HS-5 (cell line): ENCODE measurements at places on chromosomes 1 and 21.

DNA sequence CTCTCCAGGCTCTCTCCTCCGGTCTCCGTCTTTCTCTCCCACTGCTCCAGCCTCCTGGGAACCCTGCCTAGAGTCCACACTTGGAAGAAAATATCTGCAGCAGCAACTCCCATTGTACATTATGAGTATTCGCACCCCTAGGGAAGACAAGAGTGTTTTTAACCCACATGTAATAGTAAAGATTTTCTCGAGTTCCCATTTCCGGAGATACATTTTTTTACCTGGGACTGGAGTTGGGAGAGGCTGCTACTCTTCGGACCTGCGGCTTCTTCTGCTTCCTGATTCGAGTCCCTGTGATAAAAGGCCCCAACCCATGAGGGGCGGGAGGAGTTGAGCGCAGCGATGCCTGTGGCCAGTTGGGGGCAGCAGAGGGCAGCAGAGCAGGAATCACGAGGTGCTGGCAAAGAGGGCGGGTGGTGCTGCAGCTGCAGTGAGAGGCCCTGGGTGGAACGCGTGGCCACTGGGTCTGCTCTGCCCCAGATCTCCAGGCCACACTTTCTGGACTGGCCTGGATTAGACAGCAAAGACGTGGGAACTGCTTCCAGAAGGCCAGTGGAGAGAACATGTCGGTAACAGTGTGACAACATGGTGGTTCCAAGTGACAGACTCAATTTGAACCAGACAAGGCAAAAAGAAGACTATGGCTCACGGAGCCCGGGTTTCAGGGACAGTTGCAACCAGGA is 221.0 kb upstream of the CSF3R start:
- DNase-seq: no peak

DNA sequence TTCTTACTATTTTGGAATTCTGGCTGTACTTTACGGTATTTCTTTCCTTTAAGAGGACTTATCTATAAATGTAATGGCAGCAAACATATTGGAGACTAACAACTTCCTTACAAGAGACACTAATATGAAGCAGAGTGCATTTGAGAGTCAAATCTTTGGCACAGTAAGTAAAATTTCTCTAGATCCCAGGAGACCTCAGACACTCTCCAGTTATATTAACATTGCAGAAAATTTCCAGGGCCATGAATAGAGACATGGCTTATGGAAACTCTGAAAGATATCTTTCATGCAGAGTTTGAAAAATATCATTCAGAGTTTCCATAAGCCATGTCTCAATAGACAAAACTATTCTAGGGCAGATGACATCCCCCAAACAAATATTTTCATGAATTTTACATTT is 51.2 kb downstream of the IL23R start:
- no peak for DNase-seq

DNA sequence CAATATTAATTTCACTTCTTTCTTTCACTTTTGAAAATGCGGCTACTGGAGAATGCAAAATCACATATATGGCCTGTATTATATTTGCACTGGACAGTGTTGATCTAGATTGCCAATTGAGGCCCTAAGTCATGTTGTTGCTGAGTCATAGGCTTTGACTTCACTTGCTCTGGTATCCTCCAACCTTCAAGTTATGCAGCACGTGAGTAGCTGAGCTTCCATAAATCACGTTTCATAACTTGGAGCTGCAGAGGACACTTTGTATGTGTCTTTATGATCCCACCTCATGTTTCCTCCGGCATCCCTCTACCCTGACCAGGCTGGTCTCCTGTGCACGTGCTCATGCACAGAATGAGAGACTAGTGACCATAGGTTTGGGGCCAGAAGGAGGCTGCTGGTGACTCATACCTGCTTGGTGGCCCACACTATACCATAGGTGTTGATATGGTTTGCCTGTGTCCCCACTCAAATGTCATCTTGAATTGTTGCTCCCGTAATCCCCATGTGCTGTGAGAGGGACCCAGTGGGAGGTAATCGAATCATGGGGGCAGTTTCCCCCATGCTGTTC is 103.0 kb upstream of the TSPAN2 start:
- no peak for DNase-seq

DNA sequence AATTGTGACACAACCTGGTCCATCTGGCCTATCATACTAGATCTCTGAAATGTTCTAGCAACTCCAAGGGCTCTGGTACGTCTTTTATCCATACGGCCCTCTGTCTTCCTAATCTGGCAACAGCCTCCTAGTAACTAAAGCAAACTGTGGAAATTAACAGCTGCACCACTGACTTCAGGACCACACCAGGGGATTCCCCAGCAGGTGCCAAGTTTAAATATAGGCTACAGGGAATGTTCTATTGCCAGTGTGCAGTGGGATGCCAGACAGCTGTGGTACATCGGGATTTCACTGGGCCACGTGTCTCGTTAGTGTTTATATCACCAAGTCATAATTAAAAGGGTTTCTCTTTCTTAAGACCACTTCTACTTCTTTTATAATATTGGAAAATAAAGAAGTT is 94.3 kb downstream of the RGS2 start:
- no peak for DNase-seq

DNA sequence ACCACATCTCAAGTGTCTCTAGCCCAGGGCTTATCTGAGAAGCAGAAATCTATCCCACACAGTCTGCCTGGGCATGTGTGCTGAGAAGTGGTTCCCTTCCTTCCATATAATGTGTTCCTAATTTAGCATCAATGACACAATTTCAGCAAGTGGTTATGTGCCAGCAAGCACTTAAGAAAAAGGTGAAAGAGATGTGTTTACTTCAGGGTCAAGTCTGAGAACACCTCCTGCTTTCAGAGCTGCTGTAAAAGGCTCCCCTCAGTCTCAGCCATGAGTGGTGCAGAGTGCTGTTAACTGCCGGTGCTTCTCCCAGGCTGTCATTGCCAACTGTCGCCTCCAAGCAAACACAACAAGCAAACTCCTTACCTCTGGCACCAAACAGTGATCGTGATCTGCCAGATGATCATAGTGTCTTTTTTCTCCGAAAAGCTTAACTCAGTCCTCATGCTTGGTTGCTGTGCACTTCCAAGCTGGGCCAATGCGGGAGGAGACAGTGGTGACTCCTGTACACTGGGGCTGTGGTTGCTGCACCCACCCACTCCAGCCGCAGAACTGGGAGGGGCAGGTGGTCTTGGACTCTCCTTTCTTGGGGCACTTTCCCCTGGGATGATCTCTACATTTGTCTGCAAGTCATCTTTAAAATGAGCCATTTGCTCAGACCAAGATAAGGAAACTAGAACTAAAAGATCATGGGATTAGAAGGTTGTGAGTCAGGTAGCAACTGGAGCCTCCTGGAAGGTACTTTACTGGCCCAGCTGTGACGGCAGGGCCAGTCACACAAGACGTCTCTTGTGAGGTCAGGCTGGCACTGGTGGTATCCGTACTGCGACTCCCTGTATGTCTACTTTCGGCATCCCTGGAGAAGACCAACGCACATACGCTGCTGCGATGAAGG is 32.4 kb downstream of the ATP1A1 start:
- DNase-seq: no peak

- no peak for DNase-seq
Measured at GRCh38 chr1:192489047-192489446, 86.5 kb upstream of the RGS1 start.

DNA sequence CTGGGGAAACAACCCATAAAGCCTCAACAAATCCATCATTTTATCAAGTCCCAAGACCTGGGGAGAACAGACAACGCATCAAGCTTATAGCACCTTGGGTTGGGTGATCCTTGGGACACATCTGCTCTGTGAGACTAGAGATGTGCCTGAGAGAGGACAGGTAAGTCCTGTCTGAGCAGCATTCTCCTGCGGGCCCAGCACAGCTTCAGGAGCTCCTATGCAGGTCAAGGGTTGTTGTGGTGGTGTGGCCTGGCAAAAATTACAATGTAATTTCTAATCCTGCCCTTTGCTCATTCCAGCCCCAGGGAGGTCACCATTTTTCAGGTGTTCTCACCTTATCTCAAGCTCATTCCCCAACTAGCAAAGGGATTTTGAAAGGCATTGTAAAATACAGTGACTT is 608.1 kb upstream of the CAMK1G start:
- no peak for DNase-seq
